ENCODE measurements at places on chromosomes 12 and 14.
A peak's percentile ranks its signal among the peaks of the same experiment; 100 is the strongest.

- peak; percentile 59 for DNase-seq
Observed at GRCh38 chr12:93954166-93955112, 193.9 kb upstream of the PLXNC1 start.

DNA sequence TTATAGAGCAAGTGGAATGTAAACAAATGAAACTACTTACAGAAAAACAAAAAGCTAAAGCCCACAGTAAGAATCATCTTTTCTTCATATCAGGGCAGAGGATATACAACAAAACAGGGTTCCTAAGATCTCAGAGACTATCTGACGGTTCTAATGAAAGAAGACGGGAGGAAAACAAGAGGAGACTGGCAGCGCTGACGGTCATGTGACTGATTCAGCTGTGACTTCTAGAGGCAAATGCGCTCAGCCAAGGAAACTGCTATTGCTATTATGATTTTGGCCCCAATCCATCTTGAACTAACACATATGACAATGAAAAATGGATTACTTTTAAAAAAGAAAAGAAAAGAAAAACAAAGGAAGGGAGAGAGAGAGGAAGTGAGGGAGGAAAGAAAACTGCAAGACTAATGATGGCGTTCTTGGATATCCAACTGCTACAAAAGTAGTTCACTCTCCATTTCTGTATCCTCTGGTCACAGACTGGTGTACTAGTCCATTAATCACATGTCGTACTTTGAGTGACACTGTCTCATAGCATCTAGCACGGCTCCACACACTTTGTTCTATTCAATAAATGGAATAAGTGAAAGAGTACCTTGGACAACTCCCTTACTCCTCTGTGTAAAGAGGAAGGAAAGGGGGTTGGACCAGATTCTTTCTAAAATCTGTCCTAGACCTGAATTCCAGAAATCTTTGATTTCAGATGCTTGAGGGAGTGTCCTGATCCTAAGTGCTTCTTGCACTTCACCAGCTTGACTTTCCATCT lies 119.3 kb downstream of the DAD1 start:
- DNase-seq, result no peak

DNA sequence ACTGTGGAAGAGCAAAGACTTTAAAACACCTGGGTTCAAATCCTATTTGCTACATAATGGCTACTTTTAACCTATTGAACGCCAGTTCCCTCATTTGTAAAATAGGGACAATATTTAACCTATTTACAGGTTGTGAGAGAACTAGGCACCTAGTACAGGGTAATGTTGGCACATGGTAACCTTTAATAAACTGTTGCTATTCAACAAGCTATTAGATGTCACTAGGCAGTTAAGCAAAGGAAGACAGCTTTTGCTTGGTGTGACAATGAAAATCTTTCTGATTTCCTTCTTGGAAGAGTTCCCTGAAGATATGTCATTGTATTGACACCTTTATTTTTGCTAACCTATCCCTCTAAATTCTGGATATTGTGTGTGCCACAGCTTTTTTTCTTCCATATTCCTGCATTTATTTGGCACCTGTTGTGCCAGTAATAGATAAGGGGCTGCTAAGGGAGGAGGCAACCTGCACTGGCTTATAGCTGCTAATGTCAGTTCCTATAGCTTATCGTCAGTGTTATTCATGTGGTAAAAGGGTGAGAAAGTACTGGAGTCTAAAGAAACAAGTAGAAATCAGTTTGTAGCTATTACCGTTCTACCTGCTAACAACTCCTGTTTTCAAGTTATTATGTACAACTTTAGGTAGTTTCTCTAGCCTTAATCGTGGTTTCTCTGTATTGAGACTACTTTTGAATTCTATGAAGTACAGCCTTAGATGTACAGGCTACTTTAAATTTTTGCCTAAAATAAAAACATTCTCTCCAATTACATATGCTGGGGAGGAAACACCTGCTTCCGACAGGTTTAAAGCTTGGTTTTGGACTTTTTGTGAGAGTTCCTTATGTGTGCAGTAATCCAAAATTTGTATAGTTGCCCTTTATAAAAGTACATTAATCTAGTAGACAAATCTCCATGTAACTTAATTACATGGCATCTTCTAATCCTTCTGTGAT lies 24.3 kb downstream of the HIF1A start:
- DNase-seq, result no peak

DNA sequence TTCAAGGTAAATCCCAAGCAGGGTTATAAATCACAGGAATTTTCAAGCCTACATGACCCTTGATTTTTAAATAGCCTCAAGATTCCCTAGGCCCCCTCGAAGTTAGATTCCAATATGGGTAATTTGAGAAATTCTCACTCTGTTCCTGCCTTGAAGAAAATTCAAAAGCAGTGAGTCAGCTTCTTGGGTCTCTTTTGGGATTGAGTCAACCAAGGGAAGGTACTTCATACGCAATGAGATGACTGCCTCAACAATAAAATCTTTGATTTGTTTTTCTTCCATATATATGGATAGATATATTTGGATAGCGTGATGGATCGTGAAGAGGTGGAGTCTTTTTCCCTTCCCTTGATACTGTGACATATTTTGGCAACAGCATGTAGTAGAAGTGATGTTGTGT lies 180.4 kb upstream of the ATP2B1 start:
- DNase-seq, result peak; percentile 8

DNA sequence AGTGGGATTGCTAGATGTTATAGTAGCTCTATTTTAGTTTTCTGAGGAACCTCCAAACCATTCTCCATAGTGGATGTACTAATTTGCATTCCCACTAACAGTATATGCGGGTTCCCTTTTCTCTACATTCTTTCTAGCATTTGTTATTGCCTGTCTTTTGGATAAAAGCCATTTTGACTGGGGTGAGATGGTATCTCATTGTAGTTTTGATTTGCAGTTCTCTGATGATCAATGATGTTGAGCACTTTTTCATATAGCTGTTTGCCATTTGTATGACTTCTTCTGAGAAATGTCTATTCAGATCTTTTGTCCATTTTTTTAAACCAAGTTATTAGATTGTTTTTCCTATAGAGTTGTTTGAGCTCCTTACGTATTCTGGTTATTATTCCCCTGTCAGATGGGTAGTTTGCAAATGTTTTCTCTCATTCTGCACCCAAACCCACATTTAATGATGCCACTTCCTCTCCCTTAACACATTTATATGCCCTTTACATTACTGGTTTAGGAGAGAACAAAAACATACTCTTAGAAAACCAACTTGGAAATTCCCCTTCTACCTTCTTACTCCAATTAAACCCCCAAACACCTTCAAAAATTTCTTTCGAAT lies 48.2 kb downstream of the NELL2 start:
- no peak for DNase-seq

DNA sequence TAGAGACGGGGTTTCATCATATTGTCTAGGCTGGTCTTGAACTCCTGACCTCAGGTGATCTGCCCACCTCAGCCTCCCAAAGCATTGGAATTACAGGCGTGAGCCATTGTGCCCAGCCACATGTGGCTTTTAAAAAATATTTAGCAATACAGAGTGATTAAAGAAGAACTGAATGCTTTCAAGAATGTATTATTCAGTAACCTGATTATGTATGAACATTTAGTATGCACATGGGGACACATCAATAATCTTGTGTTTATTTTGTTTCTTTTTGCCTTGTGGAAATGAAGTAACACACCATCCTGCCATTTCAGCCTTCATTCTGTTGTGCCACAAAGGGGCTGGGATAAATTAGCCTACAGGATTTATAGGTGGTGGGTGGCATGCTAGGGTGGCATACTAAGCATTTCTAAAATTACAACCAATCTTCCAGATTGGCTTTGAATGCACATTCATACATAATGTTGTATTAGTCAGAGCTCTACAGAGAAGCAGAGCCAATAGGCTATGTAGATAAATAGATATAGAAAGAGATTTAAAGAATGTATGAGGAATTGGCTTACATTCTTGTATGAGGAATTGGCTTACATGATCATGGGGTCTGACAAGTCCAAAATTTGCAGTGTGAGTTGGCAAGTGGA lies 25.5 kb upstream of the TXNRD1 start:
- DNase-seq, result peak; percentile 22

GRCh38 chr12:30814295-30814655 lies 59.5 kb upstream of the CAPRIN2 start:
- DNase-seq, result no peak

GRCh38 chr12:29429999-29430715 lies 49.2 kb upstream of the ERGIC2 start:
- DNase-seq, result no peak

GRCh38 chr12:24839268-24839791 lies 109.6 kb downstream of the BCAT1 start:
- DNase-seq, result no peak

- DNase-seq, result peak; percentile 72
Observed at GRCh38 chr12:122064025-122064777, 14.4 kb upstream of the MLXIP start.

GRCh38 chr12:38682521-38682920 lies 222.9 kb downstream of the CPNE8 start:
- DNase-seq, result no peak

DNA sequence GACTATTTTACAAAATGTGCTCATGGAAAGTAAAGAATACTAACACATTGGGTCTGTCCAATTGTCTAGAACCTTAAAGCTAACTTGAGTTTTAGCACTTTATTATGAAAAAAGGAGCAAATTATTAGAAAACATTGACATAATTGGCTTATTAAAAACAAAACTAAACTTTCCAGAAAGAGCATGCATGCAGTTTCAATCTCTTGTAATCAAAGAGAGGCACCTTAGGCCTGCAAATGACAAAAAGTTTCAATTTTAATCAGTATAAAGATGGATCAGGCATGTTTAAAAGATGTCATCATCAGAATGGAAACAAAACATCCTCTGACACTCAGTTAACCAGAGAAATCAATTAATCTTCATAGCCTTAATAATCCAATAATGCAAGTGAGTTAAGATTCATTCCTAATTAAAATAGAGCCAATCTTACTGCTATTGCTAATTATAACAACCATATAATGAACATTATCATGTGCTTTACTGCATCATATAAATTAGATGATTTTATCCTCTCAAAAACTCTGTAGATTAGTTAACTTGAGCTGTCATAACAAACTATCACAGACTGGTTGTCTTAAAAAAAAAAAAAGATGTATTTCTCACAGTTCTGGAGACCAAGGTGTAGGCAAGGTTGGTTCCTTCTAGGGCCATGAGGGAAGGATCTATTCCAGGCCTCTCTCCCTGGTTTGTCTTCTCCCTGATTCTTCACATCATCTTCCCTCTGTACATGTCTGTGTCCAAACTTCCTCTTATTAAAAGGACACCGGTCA lies 131.4 kb downstream of the RPAP3 start:
- no peak for DNase-seq

DNA sequence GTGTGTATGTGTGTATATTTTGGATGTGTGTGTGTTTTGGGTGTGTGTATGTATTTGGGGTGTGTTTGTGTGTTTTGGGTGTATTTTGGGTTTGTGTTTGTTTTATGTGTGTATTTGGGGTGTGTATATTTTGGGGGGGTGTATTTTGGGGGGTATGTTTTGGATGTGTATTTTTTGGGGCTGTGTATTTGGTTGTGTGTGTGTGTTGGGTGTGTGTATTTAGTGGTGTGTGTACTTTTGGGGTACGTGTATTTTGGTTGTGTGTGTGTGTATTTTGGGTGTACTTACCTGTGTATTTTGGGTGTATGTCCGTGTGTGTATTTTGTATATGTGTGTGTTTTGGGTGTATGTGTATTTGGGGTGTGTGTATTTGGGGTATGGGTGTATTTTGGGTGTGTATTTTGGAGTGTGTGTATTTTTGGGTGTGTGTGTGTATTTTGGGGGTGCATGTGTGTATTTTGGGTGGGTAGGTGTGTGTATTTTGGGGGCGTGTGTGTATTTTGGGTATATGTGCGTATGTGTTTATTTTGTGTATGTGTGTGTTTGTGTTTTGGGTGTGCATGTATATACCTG lies 16.7 kb upstream of the TCTN2 start:
- no peak for DNase-seq

DNA sequence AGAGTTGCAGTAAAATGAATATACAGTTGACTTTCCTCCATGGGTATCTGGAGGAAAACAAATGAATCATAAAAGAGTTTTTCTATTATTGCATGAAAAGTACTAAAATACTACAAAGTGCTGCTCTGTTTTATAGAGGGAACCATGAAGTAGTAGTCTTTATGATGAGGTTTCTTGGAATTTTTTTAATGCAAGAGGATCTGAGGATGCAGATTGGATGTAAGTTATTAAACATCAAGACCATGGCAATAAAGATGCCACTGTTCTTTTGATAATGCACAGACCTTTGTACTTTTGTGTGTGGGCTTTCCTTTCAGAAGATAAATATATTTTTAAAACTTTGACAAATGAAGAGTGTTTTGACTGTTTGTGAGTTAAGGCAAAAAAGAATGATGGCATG lies 87.5 kb downstream of the DACT1 start:
- no peak for DNase-seq

GRCh38 chr12:78330131-78330530 lies 499.4 kb downstream of the NAV3 start:
- no peak for DNase-seq

DNA sequence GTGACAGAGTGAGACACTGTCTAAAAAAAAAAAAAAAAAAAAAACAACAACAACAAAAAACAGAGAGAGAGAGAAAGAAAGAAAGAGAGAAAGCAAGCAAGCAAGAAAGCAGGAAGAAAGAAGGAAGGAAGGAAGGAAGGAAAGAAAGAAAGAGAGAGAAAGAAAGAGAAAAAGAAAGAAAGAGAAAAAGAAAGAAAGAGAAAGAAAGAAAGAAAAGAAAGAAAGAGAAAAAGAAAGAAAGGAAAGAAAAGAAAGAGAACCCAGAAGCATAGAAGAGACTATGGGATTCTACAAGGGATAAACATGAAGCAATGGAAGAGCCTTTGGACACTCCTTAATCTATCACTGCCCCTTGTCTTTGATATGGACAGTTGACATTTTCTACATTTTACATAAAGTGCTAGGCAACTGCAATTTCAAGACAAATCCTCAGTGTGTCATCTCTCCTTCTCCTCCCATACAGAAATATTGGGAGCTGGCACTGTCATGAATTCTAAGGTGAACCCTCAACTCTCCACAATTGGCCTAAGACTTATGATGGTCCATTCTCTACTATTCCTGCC lies 151.9 kb upstream of the CPM start:
- no peak for DNase-seq

- DNase-seq, result no peak
Observed at GRCh38 chr12:111447571-111448265, 42.0 kb downstream of the SH2B3 start.

DNA sequence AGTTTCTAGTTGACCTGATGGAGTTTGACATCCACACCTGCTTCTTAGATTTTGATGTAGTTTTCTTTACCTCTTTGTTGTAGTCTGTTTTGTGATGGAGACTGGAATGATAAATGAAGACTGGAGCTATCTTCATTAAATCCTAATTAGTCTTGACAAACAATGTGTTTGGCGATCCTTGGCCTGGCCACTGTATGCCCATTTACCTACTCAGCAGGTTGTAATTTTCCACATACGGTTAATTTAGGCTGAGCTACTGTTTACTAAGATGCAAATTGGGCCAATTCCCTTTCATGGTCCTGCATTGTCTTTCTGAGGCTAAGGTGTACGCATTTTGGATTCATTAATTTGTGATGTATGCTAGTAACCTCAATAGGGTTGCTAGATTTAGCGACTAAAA lies at the start of gene TAS2R7:
TSS of gene TAS2R7 (minus strand) at position 41 of the 400 bp plus-strand sequence. CDS start 57 bp downstream, outside the sequence.
- DNase-seq, result no peak

GRCh38 chr14:95811813-95812212 lies 64.8 kb upstream of the TUNAR start:
- DNase-seq, result no peak

- peak; percentile 49 for DNase-seq
Observed at GRCh38 chr12:11607313-11608081, 42.0 kb upstream of the ETV6 start.

All from GM03348 (cell line).